RPMI8226 (cell line): ENCODE measurements at places on chromosomes 1 and 21.

DNA sequence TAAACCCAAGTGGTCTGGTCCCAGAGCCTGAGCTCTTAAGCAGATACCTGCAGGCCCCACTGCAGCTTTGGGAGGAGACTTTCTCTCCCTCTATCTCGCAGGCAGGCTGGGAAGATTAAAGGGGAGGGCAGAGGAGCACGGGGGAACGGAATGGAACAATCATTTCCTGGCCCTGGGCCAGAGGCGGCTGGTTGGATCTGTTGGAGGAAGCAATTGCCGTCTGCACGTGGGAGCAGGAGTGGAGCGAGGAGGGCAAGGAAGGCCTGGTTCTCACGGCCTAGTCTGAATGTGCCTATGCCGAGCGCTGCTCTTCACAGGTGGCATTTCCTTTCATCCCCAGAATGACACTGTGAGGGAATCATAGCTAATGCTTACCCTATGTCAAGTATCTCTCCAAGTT lies 23.7 kb downstream of the NKAIN1 start:
- DNase-seq, result no peak

GRCh38 chr1:176877557-176877956 lies 287.0 kb downstream of the ASTN1 start:
- no peak for DNase-seq

GRCh38 chr1:184910691-184911091 lies 63.6 kb downstream of the NIBAN1 start:
- DNase-seq, result no peak

DNA sequence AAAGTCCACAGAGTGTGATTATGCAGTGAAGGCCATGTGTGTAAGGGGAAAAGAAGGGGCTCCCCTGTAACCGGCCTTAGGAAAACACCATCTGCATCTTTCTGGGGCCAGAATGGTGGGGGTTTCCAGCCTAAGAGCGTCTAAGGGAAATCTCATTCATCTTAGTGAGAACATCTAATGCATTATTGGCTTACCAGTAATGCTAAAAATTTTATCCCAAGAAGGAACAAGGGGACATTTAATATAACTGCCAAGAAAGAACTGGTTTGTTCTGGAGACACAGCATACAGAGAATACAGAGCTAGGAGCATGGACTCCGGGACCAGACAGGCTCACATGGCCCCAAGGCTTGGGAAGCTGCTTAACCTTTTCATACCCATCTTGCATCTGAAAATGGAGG lies 58.3 kb upstream of the DSCAM start:
- no peak for DNase-seq
